ENCODE measurements at places on chromosomes 12 and 14.

DNA sequence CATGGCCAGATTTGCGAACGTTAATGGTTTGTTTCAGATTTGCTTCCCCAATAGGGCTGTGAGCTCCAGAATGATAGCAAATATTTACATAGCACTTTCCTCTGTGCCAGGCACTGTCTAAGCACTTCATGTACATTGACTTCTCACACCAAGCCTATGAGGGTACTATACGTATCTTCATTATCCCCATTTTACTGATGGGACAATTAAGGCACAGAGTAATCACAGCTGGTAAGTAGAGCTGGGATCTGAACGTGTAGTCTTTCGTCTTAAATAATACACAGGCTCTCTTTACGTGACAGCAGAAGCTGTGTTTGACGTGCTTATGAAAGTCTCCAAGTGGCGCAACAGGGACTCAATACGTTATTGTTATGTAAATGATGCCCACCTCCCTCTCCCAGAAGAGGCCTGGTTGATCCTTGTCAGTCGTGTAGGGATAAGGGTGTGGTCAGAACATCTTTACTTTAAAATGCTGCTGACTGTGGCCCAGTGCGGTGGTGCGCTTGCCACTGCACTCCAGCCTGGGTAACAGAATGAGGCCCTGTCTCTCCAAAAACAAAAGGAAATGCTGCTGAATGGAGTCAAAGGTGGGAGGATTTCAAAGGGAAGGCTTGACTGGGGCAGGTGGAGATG lies 66.3 kb upstream of the TCL1B start:
- DNase-seq, result no peak

DNA sequence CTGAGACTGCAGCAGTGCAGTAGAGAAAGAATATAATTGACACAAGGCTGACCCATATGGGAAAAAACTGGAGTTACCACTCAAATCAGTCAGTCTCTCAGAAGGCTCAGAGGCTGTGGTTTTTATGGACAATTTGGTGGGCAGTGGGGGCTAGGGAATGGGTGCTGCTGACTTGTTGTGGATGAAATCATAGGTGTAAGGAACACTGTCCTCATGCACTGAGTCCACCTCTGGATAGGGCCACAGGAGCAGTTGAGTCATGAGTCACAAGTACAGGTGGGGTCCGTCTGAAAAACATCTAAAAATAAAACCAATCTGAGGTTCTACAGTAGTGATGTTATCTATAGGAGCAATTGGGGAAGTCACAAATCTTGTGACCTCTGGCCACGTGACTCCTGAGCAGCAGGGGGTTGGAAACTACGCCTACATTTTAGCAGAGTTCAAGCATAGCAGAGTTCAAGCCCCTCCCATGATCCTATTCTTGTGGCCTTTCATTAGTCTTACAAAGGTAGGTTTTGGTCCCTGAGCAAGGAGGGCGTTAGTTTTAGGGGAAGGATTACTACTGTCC lies 18.1 kb upstream of the SGPP1 start:
- DNase-seq, result no peak

DNA sequence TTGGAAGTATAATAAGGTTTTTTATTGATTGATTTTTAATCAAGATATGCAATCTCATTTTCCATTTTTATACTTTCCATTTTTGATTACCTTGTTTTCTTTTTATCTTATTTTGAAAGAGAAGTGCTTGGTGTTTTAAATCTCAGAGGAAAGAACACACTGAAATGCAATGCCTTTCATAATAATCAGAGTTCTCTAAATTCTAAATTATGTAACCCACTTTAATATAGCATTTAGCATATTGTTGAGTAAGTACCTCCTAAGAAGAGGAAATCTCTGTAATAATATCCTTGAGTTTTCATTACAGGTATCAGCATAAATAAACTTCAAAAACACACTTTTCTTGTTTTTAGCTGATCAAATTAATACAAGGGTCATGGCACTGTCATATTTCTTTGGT lies 96.9 kb downstream of the GTF2A1 start:
- DNase-seq, result no peak

- no peak for DNase-seq
Observed at GRCh38 chr12:80766897-80767296, 50.2 kb downstream of the MYF5 start.

GRCh38 chr14:103384450-103385151 lies 614 bp upstream of the MARK3 start:
- peak; percentile 15 for DNase-seq

GRCh38 chr12:12456637-12457036 lies 99.8 kb downstream of the BORCS5 start:
- DNase-seq, result no peak

DNA sequence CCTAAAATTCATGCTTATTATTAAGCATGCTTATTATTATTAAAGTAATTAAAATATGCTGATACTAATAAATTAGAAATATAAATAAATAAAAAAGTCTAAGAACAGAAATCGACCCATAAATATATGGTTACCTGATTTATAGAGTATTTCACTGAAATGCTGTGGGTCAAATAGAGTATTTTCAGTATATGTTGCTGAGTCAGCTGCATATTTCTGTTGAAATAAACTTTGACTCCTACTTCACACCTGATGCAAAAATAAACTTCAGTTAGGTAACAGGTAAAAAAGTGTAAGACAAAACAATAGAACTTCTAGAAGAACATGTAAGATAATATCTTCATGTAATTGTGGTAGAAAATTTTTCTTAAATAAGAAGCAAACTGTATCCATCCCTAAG lies 967.9 kb downstream of the TRHDE start:
- DNase-seq, result no peak

DNA sequence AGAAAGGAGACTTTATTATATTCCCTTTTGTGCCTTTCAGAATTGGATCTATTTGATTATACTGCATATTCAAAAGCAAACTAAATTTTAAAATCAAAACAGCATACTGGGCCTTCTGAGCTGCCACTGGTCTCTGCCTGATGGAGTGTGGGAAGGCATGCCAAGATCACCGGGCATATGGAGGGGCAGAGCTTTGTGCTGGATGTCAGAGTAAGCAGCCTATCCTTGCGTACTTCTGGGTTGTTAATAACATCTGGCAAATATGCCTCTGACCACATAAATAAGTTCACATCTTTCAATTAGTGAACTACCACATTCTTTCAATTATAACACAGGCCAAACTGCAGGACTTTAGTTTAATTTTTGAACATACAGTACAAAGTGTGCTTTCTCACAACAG lies 18.3 kb downstream of the MLH3 start:
- no peak for DNase-seq

DNA sequence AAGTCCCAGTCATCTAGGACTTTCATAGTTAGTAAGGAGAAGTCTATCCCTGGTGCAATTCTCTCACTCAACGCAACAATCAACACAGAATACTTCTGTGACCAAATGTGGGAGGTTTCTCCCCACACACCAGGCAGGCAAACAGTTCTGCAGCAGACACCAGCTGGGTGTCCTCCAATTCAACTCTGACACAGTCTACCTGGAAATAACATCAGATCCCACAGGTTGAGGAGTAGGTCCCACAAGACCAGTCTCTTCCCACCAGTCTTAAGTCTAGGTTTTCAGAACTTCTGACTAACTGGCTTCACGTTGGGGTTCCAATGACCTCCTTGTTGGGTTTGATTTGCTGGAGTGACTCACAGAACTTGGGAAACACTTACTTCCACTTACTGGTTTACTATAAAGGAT lies 14.8 kb downstream of the ACOT6 start:
- DNase-seq, result no peak

- DNase-seq, result no peak
Observed at GRCh38 chr12:108542320-108542719, 18.7 kb downstream of the SART3 start.

GRCh38 chr14:94114589-94115057 lies 4.1 kb downstream of the IFI27 start:
- no peak for DNase-seq

DNA sequence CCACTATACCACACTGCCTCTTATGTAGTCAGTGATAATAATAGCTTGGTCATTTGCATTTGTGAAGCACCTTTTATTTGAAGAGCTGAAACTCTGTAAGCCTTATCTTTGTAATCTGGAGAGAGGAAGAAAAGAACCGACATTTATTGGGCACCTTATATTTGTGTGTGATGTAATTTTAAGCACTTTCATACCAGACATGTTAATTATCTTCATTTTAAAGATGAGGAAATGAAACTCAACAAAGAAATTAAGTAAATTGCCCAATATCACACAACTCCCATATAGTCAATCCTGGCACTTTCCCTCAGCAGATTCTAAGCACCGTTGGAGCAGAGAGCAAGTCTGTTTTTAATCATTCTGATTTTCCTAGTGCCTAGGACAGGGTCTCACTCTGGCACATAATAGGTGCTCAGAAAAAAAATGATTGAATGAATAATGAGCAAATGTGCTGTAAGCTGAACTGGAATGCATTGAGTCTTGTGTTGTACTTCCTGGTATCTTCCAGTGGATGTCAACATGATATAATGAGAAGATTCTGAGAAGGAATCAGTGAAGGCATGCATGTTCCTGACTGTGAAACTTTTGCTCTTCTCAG lies 418.9 kb downstream of the ZFP36L1 start:
- DNase-seq, result no peak

DNA sequence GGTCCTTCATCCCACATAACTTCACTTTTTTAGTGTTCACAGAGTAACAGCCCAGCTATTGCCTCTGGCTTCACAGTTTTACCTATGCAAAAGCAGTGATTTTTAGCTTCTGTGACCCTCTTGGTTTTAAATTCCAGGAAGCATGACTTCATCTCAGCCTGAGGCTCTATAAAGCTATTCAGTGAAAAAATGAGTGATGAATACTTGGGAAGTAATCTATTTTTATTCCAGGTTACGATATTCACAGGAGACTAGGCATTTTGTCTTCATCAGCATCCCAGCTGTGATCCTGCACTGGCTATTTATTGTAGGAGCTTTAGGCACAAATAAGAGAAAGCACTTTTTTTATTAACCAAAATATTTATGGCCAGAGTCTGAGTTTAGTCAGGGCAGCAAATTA lies 164.8 kb downstream of the SNAPC1 start:
- DNase-seq, result no peak

GRCh38 chr14:38774162-38774561 lies 328.9 kb downstream of the SEC23A start:
- no peak for DNase-seq

DNA sequence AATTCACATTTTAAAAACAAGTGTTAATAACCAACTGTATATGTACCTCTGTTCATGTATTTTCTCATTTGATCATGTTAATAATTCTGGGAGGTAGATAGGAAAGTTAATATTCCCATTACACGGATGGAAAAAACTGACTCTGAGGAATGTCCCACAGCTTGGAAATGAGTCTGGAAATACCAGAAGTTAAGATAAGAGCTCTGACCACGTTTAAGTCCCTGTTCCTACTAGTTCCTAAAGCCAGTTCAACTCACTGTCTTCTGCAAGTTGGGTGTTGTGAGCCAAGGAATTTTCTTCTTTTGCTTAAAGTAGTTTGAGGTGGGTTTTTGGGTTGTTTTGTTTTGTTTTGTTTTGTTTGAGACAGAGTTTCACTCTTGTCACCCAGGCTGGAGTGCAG lies 104.5 kb downstream of the TMEM30B start:
- no peak for DNase-seq

GRCh38 chr12:93886533-93887511 lies 209.6 kb downstream of the CRADD start:
- no peak for DNase-seq

- no peak for DNase-seq
Observed at GRCh38 chr12:63828867-63829266, 15.6 kb upstream of the SRGAP1 start.

GRCh38 chr12:75888874-75889613 lies 142.5 kb downstream of the PHLDA1 start:
- no peak for DNase-seq

DNA sequence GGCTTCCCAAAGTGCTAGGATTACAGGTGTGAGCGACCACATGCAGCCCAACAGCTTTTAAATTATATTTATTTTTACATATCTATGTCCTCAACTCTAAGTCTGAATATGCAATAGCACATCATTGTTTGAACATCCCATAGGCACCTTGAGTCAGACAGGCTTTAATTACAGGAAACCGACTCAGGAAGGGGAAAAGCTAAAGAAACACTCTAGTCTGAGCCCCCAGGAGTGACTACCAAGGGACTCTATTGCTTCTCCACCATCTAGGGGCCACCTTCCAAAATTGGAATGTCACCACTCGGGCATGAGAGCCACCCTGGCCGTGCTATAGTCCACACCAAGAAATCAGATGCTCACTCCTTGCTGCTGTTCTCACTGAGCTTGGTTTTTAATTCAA lies 14.0 kb upstream of the MFAP5 start:
- DNase-seq, result no peak

GRCh38 chr12:26037615-26038220 lies 79.2 kb downstream of the RASSF8 start:
- DNase-seq, result no peak

GRCh38 chr12:131895640-131896079 lies 1.2 kb downstream of the ULK1 start:
- no peak for DNase-seq

- DNase-seq, result no peak
Observed at GRCh38 chr12:116892349-116893140, 11.3 kb upstream of the HRK start.

- DNase-seq, result no peak
Observed at GRCh38 chr12:99253068-99253467, 394.5 kb upstream of the GARIN6 start.

- DNase-seq, result no peak
Observed at GRCh38 chr12:66594688-66595087, 84.2 kb downstream of the GRIP1 start.

- DNase-seq, result no peak
Observed at GRCh38 chr14:68678471-68678870, 114.4 kb downstream of the ZFP36L1 start.

GRCh38 chr12:12447236-12447635 lies 90.4 kb downstream of the BORCS5 start:
- no peak for DNase-seq

- DNase-seq, result no peak
Observed at GRCh38 chr14:93317875-93318807, 14.7 kb downstream of the BTBD7 start.

DNA sequence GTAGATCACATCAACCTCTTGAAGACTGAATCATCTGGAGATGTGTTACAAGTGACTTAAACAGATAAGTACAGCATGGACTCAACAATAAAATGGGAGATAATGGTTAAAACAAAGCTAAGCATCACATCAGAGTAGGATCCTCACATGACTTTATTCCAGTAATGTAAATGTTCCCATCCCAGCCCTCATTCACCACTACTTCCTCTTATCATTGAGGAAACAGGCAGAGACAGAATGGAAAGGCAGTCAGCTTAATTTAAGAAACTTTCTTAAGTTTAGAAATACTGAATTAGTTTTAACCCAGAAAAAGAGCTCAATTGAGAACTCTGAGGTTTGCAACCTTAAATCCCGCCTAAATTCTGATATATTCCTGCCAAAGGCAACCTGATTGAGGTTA lies 1.2 kb upstream of the ALG10 start:
- DNase-seq, result no peak

DNA sequence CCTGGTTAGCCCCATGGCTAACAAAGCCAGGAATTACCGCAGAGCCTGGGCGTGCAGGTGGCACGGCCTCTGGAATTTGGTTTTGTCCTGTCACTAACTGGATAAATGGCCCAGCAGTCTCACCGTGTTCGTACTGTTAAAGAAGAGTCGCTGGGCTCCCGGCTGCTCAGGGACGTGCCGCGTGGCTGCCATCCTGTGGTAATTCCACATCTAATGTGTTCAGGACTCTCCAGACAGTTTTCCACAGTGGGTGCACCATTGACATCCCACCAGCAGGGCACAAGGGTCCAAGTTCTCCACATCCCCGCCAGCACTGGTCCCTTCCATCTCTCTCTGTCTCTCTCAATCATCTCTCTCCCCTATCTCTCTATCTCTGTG lies 19.6 kb downstream of the NOC4L start:
- DNase-seq, result no peak
